ENCODE measurements at places on chromosomes 6 and 20. TPM values are rescaled to one million over a fixed set of nuclear protein-coding genes. Genes with fewer than 3 reads are reported as not detected.

- no peak for DNase-seq
These were observed 17.7 kb downstream of the UTRN start for GRCh38 chr6:144302701-144303372.

DNA sequence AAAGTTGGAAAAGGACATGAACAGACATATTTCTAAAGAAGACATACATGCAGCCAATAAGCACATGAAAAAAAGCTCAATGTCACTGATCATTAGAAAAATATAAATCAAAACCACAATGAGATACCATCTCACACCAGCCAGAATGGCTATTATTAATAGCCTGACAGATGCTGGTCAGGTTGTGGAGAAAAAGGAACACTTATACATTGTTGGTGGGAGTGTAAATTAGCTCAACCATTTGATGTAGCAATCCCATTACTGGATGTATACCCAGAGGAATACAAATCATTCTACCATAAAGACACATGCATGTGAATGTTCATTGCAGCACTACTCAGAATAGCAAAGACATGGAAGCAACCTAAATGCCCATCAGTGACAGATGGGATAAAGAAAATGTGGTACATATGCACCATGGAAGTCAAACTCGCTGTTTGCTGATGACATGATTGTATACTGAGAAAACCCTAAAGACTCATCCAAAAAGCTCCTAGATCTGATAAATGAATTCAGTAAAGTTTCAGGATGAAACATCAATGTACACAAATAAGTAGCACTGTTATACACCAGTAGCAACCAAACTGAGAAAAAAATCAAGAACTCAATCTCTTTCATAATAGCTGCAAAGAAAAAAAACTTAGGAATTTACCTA, 196.8 kb downstream of the ADGB start:
- no peak for DNase-seq

- no peak for DNase-seq
These were observed 125.3 kb downstream of the PREX1 start for GRCh38 chr20:48702455-48702913.

DNA sequence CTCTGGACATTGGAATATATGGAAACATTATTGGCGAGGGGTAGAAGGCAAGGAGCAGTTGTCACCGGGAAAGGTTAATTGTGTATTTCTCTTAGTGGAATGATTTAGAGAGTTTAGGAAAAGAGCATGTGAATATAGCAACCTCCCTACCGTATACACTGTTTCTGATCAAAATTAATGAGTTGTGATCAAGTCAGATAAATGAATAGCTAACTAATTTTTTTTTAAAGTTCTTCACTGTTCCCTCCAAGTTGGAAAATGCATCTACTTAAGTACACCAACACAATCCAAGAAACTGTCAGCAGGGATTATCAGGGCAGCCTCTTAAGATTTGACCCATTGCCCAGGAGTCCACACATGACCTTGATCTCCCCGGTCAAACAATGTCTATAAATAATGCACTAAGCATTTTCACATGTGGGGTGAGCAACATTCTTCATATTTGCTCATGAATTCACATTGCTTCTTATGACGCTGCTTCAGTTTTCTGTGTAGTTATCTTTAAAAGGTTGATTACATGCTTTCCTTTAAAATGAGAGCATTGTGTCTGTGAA, 680.8 kb upstream of the NRSN1 start:
- no peak for DNase-seq

DNA sequence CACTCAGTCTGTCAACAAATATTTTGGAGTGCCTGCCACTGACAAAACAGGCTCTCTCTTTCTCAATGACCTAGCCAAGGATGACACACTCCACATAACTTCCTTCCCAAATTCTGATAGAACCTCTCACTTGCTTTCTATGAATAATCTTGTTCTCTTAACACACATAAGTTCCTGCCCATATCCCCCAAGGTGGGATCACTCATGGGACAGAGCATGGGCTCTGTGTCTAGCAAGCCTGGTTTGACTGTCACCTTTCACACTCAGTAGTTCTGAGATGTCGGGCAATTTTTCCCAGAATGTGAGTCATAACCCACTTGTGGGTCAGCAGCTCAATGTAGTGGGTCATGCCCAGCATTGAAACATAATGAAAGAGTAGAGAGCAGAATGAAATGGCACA, 78.1 kb downstream of the LRFN2 start:
- DNase-seq: no peak

DNA sequence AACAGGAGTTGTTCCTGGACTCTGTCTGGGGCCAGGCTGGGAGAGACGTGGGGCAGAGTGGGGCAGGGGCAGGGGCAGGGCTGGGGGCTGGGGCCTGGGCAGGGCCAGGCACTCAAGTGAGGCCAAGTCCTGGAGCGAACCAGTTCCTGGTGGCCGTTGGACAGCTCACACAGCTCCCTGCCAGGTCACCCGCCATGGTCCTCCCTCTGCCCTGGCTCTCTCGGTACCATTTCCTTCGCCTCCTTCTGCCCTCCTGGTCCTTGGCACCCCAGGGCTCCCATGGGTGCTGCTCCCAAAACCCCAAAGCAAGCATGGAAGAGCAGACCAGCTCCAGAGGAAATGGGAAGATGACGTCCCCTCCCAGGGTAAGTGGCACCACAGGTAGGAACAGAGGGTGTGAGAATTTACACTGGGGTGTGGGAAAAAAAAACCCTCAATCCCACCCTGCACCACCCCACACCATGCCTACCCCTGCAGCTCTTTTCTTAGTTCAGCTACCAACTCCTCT, at the start of gene MCCD1:
Gene MCCD1, plus strand, starts transcription at position 142 of the 508 bp plus-strand sequence. Its CDS starts 53 bp downstream, at position 195.
- DNase-seq: no peak

DNA sequence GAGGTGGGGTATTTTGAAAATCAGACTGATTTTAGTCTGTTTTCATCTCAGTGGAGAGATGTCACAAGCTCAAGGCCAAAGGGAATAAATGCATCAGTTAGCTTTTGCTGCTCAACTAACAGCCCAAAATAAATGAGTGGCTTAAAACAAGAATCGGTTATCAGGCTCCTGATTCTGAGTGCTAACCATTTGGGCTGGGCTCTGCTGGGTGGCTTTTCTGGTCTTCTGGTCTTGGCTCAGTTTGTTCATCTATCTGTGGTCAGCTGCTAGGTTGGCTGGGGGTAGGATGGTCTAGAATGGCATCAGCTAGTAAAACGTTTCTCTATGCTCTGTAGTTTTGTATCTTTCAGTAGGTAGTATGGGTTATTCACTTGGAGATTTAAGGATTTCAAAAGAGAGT, 357.5 kb upstream of the JAG1 start:
- no peak for DNase-seq

DNA sequence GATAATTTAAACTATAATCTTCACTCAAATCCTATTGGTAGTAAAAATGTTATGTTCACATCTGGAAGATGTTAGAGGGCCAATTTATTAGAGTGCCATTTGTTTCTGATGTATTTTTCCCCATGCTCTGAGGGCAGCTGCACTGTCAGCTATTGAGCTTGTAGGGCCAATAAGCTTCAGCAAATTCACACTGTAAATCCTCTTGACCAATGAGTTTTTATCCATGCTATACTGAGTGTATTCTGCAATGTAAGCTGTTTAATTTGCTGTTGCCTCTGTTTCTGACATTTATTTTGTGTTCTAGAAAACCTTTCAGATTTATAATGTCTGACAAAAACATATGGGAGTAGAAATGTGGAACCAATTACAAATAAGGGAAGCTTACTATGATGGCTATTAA, 62.6 kb downstream of the OGFRL1 start:
- DNase-seq: no peak

DNA sequence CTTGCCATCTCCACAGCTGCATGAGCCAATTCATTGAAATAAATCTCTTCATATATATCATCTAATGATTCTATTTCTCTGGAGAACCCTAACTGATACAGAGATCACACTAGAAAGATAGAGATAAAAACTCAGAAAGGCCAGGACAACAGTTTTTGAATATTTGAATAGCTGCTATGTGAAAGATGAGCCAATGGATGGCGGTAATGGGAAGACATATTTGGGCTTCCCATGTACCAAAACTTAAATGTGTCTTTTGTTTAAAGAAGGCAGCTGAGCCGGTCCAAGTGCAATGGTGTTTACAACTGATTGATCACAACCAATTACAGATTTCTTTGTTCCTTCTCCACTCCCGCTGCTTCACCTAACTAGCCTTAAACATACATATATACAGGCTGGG, 35.1 kb downstream of the SGK1 start:
- DNase-seq: no peak

DNA sequence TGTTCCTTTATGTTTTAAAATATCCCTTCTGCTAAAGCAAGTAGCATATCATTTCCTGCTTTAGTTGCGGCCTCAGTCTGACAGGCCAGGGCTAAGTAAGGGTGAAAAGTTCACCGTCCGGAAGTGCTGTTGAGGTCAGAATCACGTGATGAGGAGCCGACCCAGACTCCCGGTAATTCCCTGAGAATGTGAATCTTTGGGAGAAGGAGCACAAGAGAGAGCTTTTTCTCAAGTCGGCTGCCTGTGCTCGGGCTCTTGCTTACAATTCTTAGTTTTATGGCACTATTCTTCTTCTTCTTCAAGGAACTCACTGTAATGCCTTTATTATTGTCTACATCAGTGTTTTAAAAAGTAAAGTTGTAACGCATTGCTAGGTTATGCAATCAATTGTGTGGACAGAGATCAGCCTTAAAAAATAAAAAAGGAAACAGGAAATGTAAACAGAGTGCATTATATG, 309.3 kb downstream of the PRL start:
- peak; percentile 73 for DNase-seq

DNA sequence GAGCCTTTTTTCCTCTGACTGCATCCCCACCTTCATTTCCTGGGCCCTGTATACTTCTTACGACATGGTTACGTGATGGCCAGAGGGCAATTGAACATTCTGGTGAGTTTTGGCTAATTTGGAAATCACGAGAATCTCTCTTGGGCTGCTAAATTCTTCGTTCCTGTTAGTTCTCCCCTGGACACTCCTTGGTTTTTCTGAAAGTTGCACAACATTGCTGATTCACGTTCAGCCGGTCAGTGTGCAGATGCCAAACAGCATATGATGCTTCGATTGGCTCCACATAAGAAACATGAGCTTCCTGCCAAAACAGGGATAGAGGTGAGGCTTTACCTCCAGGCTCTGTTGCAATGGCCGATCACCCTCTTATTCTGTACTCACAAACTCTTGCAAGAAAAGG, 119.4 kb upstream of the LY86 start:
- DNase-seq: no peak

DNA sequence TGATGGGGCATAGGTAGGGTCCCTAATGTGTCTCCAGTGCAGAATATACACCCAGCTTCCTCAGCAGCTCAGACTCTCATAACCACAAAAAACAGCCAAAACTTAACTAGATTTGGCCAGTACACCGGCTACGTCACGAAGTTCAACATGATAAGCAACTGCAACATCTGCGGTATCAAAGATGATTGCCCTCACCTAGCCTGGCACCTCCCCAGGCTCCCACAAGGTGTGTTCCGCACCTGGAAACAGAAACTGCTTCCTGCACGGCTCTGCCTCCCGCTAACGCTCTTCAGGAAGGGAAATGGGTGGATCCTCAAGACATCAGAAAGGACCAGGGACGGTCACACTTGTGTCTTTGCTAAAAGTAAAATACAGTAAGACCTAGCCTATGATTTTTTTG, 9.5 kb downstream of the TXNDC5 start:
- no peak for DNase-seq

GRCh38 chr6:56279331-56280080, 32.1 kb upstream of the COL21A1 start:
- no peak for DNase-seq

GRCh38 chr6:113662688-113663333, 194.3 kb upstream of the MARCKS start:
- no peak for DNase-seq

DNA sequence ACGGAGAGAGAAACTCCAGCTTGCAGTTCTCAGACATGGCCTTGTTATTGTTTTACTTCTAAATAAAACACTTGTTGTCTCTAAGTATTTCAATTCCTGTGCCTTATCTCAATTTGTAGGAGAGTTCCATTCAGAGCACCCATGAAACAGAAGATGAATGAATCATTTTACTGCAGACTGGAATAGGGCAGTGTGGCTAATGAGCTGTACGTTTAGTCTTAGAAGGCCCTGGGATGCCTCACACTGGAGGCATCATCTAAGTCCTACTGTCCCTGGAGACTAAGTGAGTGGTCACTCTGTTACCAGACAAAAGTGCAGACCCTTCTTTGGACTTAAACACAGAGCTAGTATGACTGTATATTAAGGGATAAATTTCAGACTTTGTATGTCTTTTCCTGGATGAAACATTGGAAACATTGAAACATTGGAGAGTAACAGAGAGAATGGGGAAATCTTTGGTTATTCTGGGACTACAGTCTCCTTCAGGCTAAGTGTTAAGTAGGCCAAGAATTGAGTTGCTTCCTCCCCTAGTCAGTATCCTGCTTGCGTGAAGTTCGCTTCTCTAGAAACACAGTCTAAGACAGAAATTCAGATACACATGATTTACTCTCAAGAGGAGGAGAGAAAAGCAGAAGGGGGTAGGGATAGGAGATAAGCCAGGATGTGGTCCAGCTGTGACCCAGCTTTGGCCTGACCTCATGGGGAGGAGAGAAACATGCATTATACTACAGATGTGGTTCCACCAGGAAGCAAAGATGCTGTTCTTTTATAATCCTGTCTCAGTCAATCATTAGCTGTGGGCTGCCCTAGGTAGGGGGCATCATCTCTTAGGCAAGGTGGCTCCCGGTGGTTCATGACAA, 167.4 kb upstream of the BMP2 start:
- no peak for DNase-seq

DNA sequence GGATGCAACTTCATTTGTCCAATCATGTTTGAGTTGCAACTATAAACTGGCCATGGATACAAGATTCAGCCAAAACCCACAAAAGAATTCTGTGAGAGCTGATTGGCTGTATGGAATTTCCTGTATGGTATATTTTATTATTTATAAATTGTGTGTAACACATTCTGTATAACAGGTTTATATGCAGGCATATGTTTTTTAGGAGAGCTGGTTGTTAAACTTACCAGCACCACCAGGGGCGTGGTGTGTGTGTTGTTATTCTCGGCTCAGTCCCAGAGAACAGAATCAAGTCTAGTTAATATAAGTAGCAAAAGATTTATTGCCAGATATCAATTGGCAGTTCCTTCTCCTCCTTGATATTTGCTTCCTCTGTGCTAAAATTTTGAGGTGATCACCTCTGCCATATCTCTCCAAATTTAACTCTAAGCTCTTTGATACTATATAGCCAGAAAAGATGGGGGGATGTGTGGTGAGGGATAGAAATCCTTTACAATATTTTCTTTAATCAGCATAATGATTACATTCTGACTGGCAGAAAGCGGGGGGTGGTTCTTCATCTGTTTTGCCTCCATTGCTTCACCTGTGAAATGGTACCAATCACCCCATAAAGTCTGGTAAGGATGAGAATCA, 22.9 kb downstream of the CNBD2 start:
- DNase-seq: no peak

The GPR6 gene
- not detected for total RNA-seq

The MROH8 gene
- 5.2 TPM for total RNA-seq

The PPP1R14C gene
- total RNA-seq: 13.3 TPM

The EDN3 gene
- 0.89 TPM for total RNA-seq

The RHAG gene
- total RNA-seq: not detected

The TTI1 gene
- 24.0 TPM for total RNA-seq

The DPPA5 gene
- total RNA-seq: not detected

The IL22RA2 gene
- total RNA-seq: not detected

The GNRH2 gene
- not detected for total RNA-seq

The CD40 gene
- total RNA-seq: 5.0 TPM

The TRIM10 gene
- total RNA-seq: 0.10 TPM

The LAMP5 gene
- total RNA-seq: not detected

Data from psoas muscle (tissue), 8 donors.